ENCODE measurements at places on chromosomes 16 and 17.
A peak's percentile ranks its signal among the peaks of the same experiment; 100 is the strongest.

DNA sequence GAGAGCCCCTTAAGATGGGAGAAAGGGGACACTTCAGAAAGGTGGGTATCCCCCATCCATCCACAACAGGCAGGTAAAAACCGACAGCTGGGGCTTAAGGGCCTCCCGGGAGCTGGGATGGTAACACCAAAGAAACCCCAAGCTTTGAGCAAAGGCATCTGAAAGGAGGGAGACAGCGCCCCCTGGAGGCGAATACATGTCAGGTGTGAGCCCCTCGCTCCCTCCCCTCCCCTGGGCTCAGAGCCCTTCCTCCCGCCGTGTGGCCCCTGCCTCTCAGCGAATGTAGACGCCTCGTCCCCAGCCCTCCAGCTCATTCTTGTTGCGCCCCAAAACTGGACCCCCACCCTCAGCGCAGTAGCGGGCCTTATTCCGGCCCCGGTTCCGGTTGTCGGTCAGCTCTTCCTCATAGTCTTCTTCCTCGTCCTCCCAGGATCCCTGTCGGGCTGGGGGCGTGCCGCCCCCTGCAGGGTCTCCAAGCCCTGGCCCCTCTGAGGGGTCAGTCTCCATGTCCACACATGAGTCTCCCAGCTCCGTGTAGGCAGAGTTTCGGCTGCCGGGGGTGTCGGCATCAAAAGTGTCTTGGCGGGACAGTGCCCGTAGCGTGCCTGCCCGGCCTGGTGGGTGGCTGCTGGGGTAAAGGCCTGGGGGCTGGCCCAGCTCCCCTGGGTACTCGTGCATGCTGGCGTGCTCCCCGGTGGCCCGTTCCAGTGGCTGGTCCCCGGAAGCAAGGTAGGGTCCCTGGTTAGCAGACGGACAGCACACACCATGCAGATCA is 9.1 kb upstream of the ARL5C start:
- DNase-seq, result peak; percentile 78

- DNase-seq, result no peak
Observed at GRCh38 chr16:19295393-19295792, 9.9 kb downstream of the CLEC19A start.

GRCh38 chr16:78761427-78761826 is 662.0 kb downstream of the WWOX start:
- no peak for DNase-seq

DNA sequence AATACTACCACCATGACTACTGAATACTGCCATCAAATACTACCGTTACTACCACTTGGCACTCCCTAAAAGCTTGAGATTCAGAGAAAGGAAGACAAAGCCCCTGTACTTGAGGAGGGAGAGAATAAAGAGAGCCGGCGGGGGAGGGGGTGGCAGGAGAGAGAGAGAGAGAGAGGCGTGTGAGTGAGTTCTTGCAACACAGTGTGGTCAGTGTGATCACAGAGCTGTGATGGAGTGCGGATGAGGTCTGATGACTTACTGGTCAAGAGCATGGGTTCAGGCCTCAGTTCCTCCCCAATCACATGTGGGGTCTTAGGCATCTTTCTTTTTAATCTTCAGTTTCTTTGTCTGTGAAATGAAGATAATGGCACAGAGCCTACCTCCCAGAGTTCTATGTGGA is 19.2 kb downstream of the PRKCB start:
- DNase-seq, result no peak

DNA sequence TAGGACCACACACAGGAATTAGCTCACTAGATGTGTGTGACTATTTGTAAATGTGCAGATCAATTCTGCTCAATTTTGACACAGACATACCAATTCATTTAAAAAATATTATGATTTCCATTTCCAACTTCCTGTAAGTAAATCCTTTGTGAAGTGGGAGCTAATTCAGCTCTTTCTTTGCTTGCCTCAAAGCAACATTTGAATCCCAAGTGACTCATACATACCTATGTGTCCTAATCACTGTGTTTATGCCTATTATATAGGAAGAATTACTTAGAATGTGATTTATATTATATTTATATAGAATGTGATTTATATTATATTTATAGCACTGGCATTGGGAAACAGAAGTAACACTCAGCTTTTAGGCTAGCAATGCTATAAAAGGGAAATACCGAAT is 195.9 kb upstream of the C17orf78 start:
- no peak for DNase-seq

Data from hematopoietic multipotent progenitor cell treated with erythropoietin and hydrocortisone succinate and interleukin-3 and kit ligand, for 8 days (in vitro differentiated cells).